ENCODE measurements at places on chromosomes 2 and 18.

- DNase-seq: no peak
Measured at GRCh38 chr2:53208815-53209214, 558.8 kb upstream of the CHAC2 start.

- DNase-seq: no peak
Measured at GRCh38 chr2:1940679-1941078, 196.4 kb upstream of the PXDN start.

GRCh38 chr2:106284691-106285202 lies 90.6 kb upstream of the UXS1 start:
- DNase-seq: no peak

DNA sequence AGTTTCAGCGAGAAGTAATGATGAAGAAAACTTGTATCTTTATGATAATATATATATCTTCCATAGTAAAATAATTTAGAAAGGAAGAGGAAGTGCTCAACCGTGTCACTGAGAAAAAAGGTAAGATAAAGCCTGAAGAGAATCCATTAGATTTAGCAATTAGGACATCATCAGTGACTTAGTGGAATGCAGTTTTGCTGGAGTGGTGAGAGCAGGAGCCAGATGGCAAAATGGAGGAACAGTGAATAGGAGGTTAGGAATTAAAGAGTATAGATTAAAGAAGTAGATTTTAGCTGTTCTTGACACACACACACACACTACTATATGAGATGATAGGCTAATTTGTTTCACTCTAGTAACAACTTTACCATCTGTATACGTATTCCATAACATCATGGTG lies 157.1 kb upstream of the EPC2 start:
- DNase-seq: no peak

- no peak for DNase-seq
Measured at GRCh38 chr2:120110507-120110906, 97.6 kb downstream of the EPB41L5 start.

- DNase-seq: no peak
Measured at GRCh38 chr2:29322011-29322410, 206.8 kb downstream of the CLIP4 start.

DNA sequence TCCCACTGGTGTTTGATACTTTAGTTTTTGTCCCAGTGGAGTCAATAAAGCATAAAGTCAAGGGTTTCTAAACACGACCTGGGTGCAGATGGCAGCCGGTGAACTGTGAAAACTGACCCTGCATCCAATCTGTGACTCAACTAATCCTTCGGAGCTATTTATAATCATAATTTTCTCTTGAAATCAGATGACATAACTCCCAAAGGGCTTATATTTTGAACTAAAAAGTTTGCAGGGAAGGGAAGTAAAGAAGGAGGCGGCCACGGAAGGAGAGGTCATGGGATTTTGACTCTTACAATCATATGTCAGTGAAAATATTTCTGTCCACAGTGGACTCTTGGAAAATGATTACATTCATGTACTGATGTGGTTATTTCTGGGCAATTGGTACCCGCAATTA lies 178.5 kb downstream of the PDE1A start:
- no peak for DNase-seq

- no peak for DNase-seq
Measured at GRCh38 chr18:25704494-25704893, 352.5 kb upstream of the ZNF521 start.

DNA sequence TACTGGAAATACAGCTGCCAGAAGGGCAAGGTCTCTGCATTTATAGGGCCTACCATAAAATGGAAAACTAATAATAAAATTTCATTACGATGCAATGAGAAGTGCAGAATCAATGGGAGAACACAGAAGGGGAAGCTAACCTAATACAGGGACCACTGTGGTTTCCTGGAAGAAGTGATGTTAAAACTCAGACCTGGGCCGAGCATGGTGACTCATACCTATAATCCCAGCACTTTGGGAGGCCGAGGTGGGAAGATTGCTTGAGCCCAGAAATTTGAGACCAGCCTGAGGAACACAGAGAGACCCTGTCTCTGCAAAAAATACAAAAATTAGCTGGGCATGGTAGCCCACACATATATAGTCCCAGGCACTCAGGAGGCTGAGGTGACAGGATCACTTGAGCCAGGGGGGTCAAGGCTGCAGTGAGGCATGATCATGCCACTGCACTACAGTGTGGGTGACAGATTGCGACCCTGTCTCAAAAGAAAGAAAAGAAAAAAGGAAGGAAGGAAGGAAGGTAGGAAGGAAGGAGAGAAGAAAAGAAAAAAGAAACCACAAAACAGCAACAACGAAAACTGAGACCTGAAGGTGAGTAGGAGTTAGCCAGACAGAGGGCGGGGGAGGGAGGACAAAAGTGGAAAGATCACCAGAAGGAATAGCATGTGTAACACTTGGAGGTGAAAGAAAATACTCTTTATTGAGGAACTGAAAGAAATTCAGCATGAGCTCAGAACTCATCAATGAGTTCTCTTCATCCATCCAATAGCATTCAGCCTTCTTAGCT lies 58.3 kb upstream of the DTNA start:
- no peak for DNase-seq

DNA sequence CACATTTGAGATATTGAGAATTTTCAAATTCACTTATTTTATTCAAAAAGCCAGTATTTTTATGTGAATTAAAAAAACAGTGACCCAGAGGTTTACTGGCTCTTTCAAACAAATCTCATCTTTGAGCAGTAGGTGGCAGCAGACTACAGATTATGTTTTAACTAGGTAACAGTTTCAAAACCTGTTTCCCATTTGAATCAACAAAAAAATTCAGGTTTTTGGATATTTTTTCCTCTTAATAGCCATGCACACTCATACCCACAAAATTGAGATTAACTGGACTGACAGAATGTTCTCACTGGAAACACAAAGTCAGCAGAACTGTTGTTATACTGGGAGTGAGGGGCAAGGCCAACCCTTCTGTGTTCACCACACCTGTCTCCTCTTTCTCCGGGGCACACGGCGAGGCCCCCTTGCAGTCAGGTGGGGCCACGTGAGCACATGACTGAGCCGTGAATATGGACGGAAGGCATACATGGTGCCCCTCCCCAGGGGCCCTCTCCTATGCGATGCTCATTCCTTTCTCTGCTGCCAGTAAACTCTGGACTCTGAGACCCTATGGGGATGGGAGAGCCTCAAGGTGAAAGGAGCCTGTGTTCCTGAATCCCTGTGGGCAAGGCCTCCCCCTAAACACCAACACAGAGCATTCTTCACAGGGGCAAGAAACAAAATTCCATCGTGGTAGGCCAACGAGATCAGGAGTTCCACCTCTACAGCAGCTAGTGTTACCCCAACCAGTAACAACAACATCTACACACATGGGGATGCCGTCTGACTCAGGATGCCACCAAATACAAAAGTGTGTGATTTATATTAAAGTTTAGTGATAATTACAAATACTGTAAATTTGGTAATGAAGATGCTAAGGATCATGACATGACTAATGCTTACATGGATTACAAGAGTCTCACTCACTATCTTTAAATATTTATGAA lies 80.4 kb downstream of the LPIN2 start:
- DNase-seq: no peak

DNA sequence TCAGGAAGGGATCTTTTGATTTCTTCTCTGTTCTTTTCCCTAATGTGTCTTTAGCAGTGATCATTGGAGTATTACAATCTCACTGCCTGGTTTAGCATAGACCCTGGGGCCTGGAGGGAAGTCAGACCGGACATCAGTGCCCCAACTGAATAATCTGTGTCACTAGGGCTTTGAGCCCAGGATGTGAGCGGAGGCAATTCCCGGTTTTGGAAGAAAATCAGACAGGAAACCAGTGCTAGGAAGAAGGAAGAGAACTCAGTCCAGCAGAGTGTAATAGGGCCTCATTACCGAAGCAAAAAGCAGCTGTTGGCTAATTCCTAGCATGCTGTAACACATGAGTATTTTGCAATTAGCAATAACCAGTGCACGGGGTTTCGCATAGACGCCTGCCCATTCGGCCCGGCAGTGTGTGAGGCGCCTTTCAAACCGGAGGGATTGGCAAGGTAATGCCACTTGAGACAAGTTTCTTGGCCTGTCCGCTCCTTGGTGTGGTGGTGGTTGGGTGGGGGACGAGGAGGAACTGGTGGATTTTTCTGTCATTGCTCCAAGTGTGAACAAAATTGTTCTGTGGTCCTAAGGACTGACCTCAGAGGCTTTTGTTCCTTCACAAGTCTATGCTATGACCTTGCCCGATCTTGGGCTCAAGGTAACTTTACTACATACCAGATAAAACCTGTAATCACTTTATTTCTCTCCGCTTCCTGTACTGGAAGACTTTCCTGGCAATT lies 2.8 kb downstream of the FOSL2 start:
- no peak for DNase-seq

DNA sequence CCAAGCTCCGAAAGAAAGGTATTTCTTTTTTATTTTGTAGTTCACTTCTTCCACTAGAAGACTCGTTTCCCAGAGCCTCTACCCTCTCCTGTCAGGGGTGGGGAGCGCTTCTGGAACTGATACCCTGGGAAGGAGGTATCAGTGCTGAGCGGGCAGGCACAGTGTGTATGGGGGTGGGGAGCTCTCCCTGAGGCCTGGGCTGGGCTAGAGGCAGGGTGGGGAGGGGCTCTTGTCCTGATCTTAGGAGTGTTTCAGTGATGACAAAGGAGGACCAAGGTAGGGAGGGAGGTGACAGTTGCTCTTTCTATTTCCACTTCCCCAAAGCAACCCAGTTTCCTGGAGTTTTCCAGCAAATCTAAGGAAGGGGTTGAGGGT lies 65.4 kb downstream of the ARHGAP25 start:
- no peak for DNase-seq

- no peak for DNase-seq
Measured at GRCh38 chr2:44040365-44040764, 44.6 kb upstream of the LRPPRC start.

GRCh38 chr2:86074256-86074655 lies 31.4 kb downstream of the POLR1A start:
- no peak for DNase-seq

GRCh38 chr2:44560352-44560751 lies 198.6 kb downstream of the CAMKMT start:
- DNase-seq: no peak

GRCh38 chr2:209564816-209565215 lies 141.0 kb downstream of the MAP2 start:
- DNase-seq: no peak

DNA sequence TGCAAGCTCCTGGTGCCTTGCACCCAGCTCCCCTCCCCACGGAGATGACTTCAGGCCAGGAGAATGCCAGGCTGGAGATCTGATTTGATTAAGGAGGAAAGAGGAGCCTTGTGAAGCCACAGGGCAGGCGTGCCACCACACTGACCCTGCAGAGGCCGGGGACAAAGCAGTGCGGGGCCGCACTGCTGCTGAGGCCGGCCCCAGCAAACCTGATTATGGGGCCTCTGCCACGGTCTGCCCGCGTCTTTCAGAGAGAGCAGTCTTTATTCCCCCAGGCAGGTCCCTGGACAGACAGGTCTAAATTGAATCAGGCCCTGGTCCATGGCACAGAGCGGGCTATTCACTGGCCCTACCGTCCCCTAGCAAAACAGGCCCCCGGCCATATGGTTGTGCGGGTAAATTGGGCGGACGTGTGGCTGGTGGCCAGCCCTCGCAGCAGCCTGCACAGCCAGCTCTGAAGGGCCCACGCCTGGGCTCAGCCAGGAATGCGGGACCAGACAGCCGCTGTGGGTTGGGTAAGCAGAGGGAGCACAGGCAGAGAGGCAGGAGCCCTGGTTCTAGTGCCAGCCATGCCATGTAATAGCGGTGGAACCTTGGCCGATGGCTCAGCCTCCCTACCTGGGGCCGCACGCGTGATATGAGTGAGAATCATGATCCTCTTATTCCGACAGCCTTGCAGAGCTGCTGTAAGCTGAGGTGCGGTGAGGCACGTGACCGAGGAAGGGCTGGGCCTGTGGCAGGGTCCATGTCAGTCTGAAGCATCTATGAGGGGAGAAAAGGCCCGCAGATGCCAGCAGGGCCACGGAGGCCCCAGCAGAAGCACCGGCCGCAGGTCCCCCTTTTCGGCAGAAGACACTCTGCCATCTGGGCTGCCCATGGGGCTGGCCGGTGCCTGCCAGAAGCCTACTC lies 97.3 kb upstream of the MYCN start:
- DNase-seq: no peak

DNA sequence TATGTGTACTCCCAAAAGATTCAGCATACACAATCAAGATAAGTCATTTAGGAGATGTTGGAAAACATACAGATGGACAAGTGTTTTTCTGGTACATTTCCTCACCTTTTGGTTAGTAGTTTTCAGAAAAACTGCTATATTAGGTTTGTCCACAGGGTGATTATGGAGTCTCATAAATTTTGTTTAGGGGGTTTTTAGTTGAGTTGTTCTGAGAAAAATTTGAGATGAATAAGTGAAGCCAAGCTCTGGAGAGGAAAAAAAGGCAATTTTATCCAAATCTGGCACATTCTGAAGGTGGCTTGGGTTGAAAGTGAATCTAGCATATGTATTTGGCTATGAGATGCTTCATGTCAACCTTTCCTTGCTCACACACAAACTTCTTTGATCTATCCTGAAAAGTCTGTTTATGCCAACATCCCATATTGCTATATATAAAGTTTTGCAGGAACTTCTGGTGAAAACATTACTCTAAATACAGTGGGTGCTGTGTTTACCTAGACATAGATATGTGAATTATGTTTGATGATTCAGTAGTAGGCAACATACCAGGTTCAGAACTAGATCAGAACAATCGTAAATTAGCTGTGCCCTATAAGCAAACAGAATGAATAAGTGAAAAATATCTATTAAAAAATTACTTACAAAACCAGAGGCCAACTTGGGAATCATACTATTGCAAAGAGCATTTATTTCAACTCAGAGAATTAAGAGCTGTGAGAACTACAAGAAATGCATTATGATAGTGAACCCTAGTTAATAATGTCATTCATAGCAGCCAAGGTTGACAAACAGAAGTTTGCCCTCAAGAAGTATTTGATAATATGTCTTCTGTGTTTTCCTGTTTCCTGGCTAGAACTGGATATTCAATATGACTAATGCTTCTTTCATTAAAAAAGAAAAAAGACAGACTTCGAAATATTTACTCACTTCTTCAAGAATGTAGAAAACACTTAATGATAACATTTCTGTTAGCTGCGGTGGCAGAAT lies 552.0 kb downstream of the IRS1 start:
- no peak for DNase-seq

DNA sequence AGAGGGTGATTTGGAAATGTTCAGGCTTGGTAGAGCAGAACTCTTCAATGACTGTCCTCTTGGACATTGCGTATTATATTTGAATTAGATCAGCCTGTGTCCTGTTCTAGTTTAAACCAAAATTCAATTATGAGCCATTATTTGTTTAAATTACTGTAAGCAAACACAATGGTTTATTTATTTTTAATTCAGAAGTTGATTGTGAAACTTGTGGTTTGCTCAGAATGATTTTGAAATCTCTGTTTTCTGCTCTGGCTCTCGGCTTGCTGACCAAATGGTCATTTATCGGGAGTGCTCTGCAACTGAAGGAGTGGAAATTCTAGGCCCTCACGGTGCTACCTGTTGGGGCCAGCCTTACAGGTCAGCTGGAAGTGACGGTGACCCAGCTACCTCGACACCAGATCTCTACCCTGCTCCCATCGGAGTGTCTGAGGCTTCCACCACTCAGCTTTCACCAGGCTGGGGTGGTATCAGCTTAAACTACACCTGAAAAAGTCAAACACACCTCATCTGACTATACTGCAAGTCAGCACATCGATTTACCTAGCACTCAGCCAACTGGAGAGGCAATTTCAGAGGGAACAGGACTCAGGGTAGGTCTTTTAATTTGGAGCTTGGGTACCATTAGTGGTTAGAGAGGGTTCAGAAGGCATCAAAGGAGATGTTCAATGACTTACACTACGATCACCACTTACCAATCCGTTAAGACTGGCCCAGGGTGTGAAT lies 36.8 kb upstream of the GPD2 start:
- no peak for DNase-seq
